Frontal cortex (tissue), 4 donors: ENCODE measurements at places on chromosomes 5 and 9. TPM values are rescaled to one million over a fixed set of nuclear protein-coding genes. Genes with fewer than 3 reads are reported as not detected.

CMYA5 gene
- total RNA-seq = 0.82 TPM

SPTAN1 gene
- 810 TPM for total RNA-seq

ANKRD55 gene
- 2.0 TPM for total RNA-seq

KCNIP1 gene
- total RNA-seq = 15.5 TPM

FOXD1 gene
- total RNA-seq = 0.82 TPM

ZNF366 gene
- 0.82 TPM for total RNA-seq

CENPP gene
- 5.7 TPM for total RNA-seq

NAIF1 gene
- 9.0 TPM for total RNA-seq

C7 gene
- 8.2 TPM for total RNA-seq

SUSD3 gene
- total RNA-seq = 0.41 TPM

LCN2 gene
- total RNA-seq = not detected

PCDHGC5 gene
- total RNA-seq = 4.9 TPM

IFNK gene
- not detected for total RNA-seq

ARSI gene
- total RNA-seq = 0.41 TPM

PCDHB13 gene
- 6.1 TPM for total RNA-seq

PLCXD3 gene
- total RNA-seq = 9.8 TPM

TEK gene
- total RNA-seq = 6.9 TPM

PCDHGC4 gene
- 65.2 TPM for total RNA-seq

LEAP2 gene
- 1.2 TPM for total RNA-seq

MAPKAP1 gene
- 35.9 TPM for total RNA-seq
